ENCODE measurements at places on chromosomes 6 and 20.

DNA sequence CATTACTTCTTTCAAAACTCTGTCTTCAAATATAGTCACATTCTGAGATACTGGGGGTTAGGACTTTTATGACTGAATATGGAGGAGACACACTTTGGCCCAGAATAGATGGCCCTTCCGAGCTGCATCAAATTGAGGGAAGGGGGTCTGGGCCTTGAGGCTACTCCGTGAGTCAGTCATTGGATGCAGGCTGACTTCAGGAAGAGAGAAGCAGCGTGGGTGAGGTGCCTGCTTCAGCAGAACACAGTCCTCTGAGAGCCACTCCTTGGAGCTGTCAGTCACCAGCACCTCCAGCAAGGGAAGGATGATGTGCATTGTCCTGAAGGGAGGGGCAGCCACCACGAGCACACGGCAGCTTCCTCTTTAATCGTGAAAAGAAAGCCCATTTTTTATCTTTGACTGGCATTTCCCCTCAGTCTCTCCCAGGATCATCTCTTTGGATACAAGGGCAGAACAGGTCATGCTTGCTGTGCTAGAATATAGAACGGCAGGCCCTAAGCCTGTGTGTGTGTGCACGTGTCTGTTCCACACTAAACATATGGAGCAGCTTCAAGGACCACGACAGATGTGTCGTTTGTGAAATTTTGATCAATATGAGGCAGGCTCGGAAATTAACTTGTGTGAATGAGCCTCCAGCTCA is 721.6 kb downstream of the KIF16B start:
- no peak for DNase-seq

GRCh38 chr20:40703975-40704530 is 15.0 kb upstream of the MAFB start:
- no peak for DNase-seq

DNA sequence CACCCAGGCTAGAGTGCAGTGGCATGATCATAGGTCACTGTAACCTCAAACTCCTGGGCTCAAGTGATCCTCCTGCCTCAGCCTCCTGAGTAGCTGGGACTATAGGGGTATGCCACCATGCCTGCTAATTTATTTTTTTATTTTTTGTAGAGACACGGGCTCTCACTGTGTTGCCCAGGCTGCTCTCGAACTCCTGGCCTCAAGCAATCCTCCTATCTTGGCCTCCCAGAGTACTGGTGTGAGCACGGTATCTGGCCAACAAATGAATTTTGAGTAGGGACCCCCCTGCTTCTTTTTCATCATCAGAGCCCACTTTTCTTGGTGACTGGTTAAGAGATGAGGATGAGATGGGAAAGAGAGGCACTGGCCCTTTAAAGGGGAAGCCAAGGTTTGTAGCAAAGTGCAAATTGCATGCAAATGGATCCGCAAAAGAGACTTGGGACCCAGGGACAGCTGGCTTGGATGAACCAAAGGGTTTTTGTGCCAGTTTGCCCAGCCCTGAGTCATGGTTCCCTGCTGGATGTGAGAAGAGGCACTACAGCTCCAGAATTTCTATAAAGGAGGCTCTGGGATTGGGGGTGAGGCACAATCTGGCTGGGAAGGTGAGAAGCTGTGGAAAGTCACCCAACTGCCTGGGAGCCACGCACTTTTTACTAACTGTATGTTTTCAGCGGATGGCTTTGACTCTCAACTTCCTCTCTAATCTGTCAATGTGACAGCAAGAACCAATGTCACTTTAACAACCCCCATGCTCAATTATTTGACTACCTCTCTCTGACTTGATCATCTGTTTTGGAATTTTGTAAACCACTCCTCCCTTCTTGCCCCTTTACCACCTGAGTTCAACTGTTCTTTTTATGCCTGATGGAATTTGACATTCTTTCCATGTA is 58.7 kb upstream of the RNF24 start:
- no peak for DNase-seq

DNA sequence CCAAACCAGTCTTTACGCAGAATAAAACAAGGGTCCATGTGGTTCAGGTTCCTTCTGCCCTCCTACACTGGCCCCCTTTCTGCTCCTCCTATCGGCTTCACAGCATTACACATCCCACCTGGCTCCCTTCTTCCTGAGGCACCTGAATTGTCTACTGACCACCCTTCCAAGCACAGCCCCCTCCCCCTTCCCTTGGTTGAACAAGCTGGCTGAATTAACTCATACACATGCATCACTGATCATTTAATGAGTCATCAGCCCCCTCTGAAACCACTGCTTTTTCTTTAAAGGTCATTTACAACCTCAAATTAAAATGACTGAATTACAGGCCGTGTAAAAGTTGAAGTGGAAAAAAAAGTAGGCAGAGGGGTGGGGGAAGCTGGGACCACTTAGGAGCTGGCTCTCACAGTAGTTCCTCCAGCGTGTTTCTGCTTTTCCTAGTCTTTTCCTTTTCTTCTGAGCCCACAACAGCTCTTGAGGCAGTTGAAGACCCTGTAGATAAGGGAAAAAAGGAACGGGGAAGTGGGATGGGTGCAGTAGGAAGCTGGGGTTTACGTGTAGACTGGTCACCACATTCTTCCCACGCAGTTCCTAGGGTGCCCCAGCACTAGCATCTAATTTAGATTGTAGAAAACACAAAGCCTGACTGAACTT is 67.6 kb downstream of the FYN start:
- DNase-seq: no peak

- no peak for DNase-seq
These were observed 55.7 kb upstream of the SLC23A2 start for GRCh38 chr20:5056801-5057599.

DNA sequence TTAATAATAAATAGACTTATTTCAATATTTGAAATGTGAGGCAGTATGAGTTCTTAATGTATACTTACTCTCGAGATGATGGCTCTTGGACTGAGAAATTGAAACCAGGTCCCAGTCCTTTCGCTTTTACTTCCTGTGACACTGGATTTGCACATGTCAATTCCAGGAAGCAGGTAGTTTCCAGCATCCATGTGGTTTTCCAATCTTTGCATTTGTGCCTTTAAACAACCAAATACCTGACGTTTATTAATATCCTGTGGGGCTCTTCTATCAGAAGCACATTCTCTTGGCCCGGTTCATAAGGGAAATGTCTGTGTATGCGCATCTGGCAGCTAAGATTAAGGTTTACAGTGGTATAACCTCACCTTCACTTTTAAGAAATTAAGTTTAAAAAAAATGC is 13.1 kb downstream of the UTRN start:
- no peak for DNase-seq

DNA sequence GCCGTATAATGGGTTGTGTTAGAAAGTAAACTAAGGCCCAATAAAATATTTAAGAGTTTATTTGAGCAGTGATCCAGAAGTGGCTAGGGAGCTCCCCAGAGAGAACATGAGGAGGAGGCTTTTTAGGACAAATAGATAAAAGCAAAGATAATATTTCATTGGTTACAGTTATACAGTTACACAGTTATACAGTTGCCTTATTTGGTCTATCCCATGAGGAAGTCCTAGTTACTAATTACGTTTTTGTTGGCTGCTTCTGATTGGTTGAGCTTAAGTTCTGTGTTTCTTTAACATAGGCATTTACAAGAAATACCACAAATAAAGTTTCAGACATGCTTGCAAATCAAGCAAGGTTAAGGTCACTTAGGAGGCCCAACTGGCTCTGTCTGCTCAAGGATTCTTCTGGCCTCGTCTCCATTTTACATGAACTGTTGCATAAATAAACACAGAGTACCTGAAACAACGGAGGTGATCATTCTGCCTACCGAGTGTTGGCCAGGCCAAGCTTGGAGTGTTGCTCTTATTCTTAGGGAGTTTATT is 7.0 kb downstream of the UBD start:
- DNase-seq: no peak

DNA sequence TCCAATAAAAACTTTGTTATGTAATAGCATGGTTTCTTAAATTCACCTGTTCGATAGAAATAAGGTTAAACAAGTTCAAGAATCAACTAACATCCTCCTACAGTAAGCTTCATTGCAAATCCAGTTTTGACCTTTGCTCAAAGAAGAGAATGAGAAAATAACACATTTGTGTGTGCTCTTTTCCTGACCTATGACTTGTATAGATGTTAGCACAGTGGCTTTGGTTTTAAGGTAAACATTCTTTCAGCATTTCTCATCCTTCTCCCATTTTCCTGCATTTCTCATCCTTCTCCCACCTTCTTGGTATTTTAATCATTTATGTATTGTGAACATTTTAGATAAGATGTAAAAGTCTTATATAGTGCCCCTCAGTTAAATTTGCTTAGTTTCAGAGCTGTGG is 73.9 kb downstream of the PLCB1 start:
- DNase-seq: no peak

GRCh38 chr6:129923530-129924250 is 62.6 kb upstream of the TMEM244 start:
- no peak for DNase-seq

DNA sequence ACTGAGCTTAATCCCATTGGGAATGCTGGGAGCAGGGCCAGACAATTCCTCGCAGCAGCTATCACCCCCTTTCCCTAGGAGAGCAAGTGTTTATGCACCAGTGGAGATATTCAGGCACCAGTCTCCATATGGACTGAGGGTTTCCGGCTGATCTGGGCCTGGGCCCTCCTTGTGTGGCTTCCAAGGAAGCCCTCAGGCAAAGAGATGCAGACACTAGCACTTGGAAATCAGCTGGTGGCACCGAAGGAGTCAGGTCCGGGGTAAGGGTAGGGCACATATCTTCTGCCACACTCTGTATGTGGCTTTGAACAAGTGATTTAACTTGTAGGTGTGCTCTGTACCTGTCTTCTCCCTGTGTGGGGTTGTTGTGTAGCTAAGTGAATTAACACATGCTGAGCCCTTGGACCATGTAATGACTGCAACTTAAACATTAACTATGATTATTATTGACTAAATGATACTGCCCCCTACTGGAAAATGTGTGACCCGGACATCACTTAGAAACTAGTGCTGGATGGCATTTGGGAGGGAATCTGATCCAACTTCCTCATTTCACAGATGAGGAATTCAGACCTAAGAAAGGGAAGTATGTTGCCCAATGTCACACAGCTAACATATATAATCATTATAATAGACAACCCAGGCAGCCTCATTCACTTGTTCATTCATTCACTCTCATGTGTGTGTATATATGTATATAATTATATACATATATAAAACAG is 19.3 kb upstream of the WFDC2 start:
- DNase-seq: no peak

DNA sequence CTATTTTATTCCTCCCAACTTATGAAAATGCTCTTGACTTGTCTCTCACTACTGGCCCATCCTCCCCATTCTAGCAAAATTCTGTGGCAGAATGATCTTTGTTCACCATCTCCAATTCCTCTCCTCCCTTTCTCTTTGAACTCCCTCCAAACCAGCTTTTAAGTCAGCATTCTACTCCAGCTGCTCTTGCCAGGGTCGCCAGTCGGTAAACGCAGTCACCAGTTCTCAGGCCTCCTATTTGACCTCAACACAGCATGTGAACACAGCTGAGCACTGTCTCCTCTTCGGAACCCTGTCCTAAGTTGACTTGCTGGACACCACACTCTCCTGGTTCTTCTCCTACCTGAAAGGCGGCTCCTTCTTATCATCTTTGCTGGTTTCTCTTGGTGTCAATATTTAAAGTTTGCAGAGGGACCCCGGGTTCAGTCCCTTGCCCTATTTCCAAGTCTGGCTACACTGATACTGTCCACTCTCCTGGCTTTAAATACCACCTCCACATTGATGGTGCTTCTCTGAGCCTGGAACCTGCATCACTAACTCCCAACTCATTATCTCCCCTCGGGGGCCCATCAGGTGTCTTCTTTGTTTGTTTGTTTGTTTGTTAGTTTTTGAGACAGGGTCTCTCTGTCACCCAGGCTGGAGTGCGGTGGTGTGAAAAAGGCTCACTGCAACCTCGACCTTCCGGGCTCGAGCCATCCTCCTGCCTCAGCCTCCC is 27.4 kb downstream of the GDAP1L1 start:
- DNase-seq: no peak

GRCh38 chr20:10927011-10927583 is 253.3 kb upstream of the JAG1 start:
- no peak for DNase-seq

GRCh38 chr20:53748821-53749421 is 155.3 kb upstream of the ZNF217 start:
- no peak for DNase-seq

GRCh38 chr6:34237316-34237721 is 646 bp downstream of the HMGA1 start:
- DNase-seq: no peak

DNA sequence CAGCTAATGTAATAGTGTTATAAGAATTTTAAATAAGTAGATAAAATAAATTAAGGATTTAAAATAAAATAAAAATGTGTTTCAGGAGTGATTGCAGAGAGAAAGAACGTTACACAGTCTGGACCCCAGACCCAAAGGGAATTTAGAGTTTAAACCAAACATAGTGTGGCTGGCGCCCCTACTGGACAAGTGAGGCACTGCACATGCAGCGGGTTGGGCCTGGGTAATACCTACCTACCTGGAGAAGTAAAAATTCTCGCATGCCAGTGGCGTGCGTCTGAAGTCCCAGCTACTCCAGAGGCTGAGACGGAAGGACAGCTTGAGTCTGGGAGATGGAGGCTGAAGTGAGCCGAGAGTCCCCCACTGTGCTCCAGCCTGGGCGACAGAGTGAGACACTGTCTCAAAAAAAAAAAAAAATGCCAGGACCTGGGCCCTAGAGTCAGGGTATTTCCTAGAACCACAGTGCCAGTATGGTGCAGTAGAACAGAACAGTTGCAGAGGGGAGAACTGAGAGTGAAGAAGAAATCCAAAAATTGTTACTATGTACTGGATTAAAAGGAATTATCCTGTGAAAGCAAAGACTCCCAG is 71.4 kb upstream of the TCF21 start:
- no peak for DNase-seq

GRCh38 chr6:150600010-150600300 is 270 bp downstream of the PLEKHG1 start:
- DNase-seq: no peak

- no peak for DNase-seq
These were observed 301.8 kb upstream of the ID4 start for GRCh38 chr6:19535351-19535750.

- no peak for DNase-seq
These were observed 330.9 kb upstream of the NOX3 start for GRCh38 chr6:155786528-155786927.

GRCh38 chr20:16205507-16205906 is 367.7 kb downstream of the KIF16B start:
- DNase-seq: no peak

- DNase-seq: no peak
These were observed 28.6 kb upstream of the SLC52A3 start for GRCh38 chr20:796921-797320.

- no peak for DNase-seq
These were observed 62.4 kb upstream of the PTPN1 start for GRCh38 chr20:50447817-50448216.

GRCh38 chr6:24376871-24377270 is 19.0 kb upstream of the DCDC2 start:
- DNase-seq: no peak

- DNase-seq: no peak
These were observed 98.9 kb downstream of the PAK5 start for GRCh38 chr20:9739991-9740390.

DNA sequence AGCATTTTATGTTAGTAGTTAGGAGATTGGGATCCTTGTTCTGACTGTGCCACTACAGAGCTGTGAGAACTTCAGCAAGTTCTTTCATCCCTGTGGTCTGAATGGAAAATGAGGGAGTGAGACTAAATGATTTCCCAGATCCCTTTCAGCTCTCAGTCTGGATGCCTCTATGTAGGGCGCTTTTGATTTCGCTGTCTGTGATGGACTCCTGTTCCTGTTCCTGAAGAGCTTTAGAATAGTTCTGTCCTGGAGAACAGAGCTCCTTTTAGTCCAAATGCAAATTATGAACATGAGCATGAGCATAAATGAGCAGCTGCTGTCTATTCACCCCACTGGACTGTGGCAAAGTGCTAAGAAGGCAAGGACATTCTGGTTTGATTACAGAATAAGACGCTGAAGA is 61.4 kb upstream of the NT5E start:
- no peak for DNase-seq

All from NCI-H1930 (cell line).